SW 1271 (cell line): ENCODE measurements at places on chromosomes 16 and 17.

GRCh38 chr17:31877341-31877740 lies 18.3 kb upstream of the COPRS start:
- no peak for DNase-seq

DNA sequence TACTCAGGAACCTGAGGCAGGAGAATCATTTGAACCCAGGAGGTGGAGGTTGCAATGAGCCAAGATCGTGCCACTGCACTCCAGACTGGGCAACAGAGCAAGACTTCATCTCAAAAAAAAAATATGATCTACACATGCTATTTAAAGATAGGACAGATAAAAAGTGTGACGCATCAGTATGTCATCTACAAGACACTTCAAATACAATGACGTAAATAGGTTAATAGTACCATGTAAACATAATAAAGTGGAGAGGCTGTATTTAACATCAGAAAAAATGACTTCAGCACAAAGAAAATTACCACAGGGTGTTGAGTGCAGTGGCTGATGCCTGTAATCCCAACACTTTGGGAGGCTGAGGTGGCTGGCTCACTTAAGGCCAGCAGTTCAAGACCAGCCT lies 20.2 kb downstream of the ZNF778 start:
- no peak for DNase-seq

- no peak for DNase-seq
These were observed 48.3 kb downstream of the ATP2C2 start for GRCh38 chr16:84416407-84417321.

- no peak for DNase-seq
These were observed 2.7 kb downstream of the FBXO31 start for GRCh38 chr16:87380881-87381280.

DNA sequence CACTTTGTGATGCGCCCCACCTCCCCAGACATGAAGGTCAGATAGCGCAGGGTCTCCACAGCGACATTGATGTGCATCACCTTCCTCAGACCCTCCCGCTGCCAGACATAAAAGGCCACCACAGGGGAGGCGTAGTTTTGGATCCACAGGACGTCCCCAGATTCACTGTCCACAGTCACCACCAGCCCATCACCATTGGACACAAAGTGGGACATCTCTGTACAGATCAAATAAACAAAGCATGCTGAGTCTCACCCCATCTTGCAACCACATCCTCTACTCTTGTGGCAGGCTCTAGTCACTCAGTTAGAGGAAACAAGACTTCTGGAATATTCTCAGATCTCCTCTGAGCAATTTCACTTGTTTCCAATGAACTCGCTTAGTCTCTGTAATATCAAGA lies 46.3 kb upstream of the ICAM2 start:
- no peak for DNase-seq

DNA sequence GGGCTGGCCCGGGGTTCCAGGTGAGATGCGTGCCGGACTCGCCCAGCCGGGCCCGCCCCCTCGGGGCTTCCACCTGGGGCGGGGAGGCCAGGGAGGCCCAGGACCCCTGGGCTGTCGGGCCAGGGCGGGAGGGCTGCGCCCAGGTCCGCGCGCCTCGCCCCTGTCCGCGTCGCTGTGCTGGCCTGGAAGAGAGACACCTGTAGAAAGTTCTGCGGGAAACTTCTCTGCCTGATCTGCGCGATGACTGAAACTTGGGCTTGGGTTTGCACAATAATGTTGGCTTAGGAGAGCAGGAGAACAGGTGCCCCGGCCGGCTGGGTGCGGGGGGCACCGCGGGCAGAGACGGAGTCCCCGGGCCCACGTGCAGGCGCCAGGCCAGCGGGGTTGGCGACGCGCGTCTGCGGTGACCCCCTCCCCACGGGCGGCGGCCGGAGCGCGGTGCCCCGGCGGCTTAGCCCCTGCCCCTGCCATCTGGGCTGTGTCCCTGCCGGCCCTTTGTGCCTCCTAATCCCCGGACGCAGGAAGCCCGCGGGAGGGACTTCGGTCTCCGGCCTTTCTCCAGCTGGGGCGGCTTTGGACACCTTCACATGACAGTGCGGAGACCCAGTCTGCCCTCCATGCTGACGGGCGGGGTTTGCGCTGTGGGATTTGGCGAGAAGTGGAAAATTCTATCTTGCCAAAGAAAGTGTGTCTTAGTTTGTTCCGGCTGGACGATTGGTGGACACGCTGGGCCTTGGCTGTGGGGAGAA lies 483 bp downstream of the LLGL2 start:
- no peak for DNase-seq

DNA sequence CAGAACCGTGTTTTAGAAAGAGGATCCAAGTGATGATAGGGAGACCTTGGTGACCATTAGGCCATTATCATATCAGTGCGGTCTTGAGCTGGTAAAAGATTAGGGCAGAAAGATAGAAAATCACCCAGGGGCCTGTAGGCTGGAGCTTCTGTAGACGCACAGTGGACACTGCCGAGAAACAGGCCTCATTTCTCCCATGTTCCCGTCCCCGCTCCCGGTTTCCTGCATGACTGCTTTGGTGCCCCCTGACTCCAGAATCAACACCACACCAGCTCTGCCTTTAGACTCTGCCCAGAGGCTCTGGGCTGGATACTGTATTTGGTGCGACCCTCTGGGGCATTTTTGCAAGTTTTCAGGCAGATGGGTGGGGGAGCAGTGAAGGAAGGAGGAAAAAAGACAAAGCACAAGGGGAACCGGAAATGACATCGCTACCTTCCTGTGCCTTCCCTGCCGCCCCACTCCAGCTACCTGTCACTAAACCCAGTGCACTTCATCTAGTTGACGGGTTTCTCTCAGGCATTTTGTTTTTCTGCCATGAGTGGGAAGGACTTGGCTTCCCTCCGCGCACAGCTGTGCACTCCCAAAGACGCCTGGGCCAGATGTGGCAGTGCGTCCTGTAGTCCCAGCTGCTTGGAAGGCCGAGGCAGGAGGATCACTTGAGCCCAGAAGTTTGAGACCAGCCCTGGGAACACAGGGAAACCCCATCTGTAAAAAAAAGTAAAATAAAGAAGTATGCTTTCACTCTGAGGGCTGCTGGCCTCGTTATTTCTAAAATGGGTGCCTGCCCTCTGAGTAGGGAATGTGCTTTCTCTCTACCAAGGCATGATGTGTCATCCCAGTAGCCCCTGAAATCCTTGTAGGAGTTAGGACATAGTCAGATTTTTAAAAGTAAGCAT lies 214.1 kb downstream of the RPTOR start:
- DNase-seq = no peak

DNA sequence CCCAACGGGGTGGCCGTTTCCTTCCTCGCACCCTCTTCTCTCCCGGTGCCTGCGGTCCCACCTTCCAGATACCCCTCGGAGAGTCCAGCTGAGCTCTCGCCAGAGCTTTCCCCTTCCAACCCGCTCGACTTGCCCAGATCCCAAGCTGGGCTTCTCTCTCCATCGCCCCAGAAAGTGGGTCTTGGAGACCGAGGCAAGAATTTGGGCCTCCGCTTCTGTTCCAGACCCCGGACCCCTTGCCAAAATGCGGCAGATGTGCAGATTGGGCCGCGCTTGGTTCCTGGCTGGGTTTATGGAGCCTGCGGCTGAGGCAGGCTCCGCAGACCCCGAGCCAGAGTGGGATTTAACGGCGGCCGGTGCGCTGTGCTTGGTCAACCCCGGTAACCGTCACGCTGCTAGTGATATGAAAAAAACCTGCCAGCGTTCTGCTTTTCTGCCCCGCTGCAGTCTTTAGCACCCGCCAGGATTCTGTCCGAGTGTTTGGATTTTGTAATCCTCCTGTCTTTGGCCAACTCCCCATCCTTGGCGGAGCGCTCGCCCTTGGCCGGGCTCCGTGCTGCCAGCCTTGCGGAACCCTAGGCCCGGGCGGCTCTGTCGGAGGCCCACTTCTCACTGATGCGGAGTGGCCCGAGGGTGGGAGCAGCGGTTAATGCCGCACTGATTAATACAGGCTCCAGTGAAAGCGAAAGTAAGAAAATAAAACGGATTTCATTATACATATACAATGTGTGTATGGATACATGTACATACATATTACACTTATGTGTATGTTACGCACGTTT lies 754 bp upstream of the SLFN11 start:
- no peak for DNase-seq

DNA sequence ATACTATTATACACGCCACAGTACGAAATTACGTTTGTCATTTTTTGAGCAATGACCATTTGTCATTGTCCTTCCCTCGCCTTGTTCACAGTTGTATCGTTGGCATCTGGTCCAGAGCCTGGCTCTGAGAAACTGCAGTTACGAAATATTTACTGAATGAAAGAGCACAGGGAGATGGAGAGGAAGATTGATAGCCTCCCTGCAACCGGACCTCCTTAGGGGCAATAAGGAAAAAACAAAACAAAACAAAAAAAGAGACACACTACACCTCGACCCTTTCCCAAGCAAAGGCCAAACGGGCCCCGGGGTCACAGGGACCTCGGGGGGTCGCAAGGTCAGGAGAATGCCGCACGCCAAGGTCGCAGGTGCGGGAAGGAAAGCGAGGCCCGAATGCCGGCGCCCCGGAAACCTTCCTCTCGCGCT lies 857 bp downstream of the GOT2 start:
- no peak for DNase-seq

DNA sequence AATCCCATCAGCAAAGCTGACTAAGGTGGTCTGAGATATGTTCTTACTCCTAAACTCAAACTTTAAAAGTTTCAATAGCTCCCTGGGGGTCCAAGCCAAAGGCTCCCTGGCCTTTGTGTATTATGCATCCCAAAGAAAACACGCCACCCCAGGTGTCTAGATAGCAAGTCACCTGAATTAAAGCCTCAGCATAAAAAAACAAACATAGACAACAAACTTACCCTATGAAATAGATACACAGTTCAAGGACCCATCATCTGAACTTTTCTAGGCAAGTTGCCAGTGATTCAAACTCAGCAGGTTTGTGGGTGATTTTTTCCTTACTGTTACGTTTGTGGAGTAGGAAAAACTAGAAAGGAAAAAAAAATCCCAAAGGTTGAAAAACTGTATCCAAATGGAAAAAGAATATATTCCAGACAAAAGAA lies 12.5 kb downstream of the CMTM3 start:
- DNase-seq = no peak
